ENCODE measurements at places on chromosomes 5 and 9.

GRCh38 chr9:78357165-78357873, 60.4 kb downstream of the PSAT1 start:
- no peak for DNase-seq

GRCh38 chr9:105405514-105406131, 42.2 kb upstream of the FSD1L start:
- peak; percentile 18 for DNase-seq

GRCh38 chr5:97149709-97150108, 7.3 kb upstream of the LIX1 start:
- DNase-seq, result no peak

GRCh38 chr9:99970481-99970880, 64.0 kb downstream of the STX17 start:
- DNase-seq, result no peak

DNA sequence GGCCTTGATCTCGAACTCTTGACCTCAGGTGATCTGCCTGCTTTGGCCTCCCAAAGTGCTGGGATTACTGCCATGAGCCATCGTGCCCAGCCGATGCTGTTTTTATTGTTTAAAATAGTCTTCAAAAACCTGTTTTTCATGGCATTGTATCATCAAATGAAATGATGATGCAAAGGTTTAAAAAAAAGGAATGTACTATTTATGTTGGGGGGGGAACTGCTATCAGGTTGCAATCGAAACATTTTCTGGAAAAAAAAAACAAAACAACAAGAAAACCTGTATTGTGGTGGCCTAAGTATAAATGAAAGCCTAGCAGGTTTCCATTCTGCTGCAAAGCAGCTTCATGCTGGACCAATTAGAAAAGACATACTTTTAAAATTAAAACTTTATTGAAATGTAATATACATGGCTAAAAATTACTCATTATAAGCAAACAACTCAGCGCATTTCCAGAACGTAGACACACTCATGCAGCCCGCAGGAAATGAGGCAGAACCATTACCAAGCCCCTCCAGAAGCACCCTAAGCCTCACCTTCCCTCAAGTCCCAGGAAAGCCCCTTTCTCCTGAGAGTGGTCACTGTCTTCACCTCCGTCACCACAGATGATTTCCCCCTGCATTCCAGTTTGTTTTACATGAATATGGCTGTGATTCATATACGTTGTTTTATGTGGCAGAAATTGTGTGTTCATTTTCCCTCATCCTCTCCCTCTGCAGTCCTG, 19.0 kb downstream of the GPR107 start:
- no peak for DNase-seq

- no peak for DNase-seq
Observed at GRCh38 chr5:174810796-174811195, 86.4 kb downstream of the MSX2 start.

- DNase-seq, result no peak
Observed at GRCh38 chr5:155126573-155126972, 113.0 kb downstream of the KIF4B start.

- no peak for DNase-seq
Observed at GRCh38 chr5:131633830-131634229, 1.2 kb downstream of the RAPGEF6 start.

DNA sequence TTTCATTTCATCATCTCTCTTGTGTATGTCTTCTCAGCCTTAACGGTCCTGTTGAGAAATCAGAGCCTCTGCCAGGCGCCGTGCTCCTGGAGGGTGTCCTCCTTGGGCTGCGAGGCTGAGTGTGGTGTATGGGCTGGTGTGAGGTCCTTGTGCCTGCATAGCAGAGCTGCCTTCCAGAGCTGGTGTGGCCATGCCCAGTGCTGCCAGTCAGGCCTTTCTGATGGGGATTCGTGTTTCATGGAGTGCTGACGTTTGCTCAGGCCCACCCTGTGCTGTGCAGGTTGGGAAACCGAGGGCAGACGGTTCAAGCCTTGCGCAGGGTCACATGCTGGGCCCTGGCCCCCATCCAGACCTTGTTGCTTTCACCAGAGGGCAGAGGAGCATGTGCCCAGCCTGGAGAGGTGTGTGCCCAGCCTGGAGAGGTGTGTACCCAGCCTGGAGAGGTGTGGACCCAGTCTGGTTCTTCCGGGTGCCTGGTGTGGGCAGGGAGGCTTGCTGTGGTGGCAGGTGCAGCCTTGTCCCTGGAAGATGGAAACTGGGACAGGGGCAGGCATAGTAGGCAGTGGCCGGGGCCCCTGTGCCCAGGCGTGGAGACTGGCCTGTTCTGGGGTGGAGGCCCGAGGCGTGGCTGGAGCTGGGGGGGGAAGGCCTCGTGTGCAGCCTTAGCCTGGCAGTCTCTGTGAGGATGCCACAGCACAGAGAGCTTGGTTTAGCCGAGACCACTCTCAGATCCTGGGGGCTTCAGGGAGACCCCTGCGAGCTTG, 84.0 kb downstream of the RXRA start:
- DNase-seq, result no peak

DNA sequence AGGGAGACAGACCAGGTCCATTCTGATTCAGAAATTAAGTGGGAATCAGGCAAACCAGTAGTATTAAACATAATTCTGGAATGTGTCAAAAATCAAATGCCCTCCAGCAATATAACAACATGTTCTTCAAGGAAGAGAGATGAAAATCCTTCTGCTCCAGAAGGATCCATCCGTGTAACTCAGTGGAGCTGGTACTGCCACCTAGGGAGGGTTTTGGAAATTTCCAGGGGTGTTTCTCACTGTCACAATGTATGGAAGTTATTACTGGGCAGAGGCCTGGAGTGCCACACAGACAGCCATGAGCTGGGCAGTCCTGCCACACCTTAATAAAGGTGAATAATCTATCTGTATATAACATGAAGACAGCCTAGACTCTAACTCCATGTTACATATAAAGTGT, 87.5 kb downstream of the TTLL11 start:
- no peak for DNase-seq

GRCh38 chr5:33936004-33936380, 194 bp upstream of the RXFP3 start:
- no peak for DNase-seq

- DNase-seq, result no peak
Observed at GRCh38 chr9:14326264-14326826, 12.4 kb upstream of the NFIB start.

DNA sequence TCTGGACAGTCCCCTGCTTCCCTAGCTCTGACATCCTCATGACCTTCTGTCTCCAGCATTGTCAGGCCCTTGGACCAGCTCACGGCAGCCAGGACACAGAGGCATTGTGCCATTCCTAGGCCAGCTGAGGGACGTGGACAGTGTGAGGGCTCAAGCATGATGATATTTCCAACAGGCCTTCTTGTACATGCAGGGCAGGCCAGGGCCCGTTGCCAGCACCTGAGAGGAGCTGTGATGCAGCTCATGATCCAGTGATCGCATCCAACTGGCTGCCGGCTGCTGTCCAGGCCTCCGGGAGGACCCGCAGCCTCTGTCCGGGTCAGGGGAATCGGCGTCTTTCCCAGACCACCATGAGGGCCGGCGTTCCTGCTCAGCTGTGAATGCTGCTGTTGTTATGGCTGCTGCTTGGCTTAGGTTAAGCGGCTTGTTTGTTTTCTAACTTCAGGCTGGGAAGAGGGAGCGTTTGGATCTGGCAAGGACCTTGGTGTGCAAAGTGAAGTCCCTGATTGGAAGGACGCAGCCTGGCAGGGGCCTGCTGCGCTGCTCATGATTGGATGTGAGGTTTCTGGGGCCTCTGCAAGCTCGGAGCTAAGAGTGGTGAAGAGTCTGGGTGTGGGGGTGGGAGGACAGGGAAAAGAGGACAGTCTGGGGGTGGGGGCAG, 53.8 kb downstream of the PDZD2 start:
- DNase-seq, result no peak

- no peak for DNase-seq
Observed at GRCh38 chr9:79670269-79670961, 98.7 kb downstream of the TLE4 start.

GRCh38 chr5:127003798-127004495, 26.4 kb downstream of the MARCHF3 start:
- DNase-seq, result no peak

- no peak for DNase-seq
Observed at GRCh38 chr9:118366228-118366627, 662.0 kb downstream of the TLR4 start.

DNA sequence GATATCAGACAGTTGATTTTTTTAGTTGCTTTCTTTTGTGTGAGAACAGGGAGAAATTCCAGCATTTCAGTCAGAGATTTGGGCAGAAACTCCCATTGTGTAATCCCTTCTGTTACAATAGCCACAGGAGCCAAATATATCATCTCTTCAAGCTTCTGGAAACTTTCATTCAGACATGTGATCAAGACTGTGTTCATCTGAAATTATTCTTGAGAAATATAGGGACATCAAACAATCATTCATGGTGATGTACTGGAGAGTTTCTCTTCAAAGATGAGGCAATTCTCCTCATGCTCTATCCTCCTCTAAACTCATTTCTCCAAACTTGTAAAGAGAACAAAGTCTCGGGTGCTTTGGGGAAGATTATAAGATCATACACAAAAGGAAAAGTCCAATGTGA, 35.2 kb upstream of the CSNK1G3 start:
- no peak for DNase-seq

- no peak for DNase-seq
Observed at GRCh38 chr5:32143617-32144377, 30.3 kb downstream of the GOLPH3 start.

- no peak for DNase-seq
Observed at GRCh38 chr9:127105805-127106465, 16.5 kb downstream of the ANGPTL2 start.

DNA sequence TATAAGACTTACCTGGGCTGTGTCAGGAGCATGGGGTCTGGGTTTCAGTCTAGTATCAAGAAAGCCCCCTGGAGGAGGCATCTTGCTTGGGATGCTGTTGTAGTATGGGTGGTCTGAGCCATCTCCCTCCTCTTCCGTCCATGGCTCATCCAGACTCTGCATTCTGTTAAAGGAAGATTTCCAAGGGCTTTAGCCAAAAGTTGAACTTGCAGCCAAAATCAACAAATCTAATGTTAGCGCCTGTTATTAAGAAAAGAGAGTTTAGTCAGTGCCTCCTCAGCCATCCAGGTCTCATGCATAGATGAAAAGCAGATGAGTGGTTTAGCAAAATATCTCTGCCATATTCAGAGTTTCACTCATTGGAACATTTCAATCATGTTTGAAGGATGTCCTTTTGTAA, 55.6 kb downstream of the S1PR3 start:
- no peak for DNase-seq

DNA sequence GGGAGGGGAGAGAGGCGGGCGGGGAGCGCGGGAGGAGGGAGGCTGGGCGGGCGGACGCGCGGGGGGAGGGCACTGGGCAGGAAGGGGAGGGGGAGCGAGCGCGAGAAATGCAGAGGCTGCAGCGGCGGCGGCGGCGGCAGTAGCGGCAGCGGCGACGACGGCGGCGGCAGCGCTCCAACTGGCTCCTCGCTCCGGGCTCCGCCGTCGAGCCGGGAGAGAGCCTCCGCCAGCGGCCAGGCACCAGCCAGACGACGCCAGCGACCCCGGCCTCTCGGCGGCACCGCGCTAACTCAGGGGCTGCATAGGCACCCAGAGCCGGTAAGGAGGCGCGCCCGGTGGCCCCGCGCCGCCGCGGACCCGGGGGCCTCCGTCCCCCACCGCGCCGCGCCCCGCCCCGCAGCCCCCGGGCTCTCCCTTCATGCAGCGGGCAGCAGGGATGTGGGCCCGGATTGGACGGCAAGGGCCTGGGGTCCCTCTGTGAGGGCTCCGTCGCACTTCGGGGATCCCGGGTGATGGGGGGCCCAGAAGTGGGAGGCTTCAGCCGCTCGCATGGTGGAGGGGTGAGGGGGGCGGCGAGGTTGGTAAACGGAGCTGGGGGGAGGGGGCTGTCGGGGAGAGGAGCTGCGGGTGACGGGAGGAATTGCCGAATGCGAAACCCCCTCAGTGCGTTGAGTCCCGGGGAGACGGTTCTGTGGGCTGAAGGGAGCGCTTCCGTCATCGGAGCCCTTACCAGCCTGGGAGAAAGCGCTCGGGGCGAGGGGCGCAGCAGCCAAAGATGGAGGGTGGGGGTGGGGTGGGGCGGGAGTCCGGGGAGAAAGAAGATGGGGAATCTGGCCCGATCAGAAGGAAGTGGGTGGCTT, at the start of gene BASP1:
BASP1 (plus strand) TSS at position 139 of the 860 bp plus-strand sequence. CDS start 57,586 bp downstream, outside the sequence.
- DNase-seq, result no peak

DNA sequence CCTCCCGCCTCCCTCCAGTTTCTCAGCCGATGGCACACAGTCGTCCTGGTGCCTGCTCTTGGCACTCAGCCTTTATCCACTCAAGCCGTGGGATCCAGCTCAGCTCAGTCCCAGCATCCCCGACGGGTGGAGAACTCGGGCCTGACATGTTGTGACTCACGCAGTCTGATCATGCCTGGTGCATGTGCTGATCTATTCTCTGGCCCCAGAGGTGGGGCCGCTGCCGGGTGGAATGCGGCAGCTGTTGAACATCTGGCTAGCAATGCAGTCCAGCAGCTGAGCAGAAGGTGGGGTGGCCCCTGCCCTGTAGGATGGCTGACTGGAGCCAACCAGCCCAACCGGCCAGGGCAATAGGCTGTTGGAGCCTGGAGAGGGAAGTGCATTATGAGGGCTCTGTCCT, 1.7 kb upstream of the AIF1L start:
- no peak for DNase-seq

DNA sequence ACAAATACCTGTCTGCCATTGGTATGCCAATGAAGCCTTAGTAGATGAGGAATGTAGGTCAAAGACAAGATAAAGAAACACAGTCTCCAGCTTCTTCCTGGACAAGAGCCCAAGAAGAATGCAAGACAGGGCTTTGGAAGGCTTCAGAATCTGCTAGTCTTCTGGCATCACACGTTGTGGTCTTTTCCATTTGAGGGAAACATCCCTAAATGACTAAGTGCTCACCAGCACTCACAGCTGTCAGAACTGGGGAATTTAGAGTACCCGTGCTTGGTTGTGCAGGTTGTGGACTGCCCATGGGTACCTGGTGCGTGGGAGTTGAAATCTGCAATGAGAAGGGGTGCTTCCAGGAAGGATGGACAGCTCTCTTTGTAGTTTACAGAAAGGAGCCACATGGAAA, 27.1 kb upstream of the NFIB start:
- DNase-seq, result no peak

DNA sequence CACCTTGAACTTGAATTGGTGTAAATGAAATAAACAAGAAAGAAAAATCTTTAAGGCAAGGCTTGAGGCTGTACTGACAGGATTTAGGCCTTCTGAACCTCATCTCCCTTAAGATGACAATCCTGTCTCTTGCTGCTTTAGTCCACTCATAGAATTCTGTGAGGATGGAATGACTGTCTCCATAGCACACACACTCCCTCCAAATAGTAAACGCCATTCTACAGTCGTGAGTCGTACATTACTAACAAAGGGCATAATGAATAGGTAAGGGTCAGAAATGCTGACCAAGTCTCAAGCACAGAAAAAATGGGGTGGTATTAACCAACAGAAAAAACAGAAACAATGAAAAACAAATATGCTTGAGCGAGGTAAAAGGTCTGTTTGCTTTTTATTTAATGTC, 71.8 kb upstream of the SIMC1 start:
- DNase-seq, result no peak

Measured in stimulated activated CD8-positive, alpha-beta memory T cell treated with anti-CD3 and anti-CD28 coated beads, Interleukin-4, amount 100 ng/mL, for 4 hours (primary cell).